ENCODE measurements at places on chromosomes 13 and 19.

DNA sequence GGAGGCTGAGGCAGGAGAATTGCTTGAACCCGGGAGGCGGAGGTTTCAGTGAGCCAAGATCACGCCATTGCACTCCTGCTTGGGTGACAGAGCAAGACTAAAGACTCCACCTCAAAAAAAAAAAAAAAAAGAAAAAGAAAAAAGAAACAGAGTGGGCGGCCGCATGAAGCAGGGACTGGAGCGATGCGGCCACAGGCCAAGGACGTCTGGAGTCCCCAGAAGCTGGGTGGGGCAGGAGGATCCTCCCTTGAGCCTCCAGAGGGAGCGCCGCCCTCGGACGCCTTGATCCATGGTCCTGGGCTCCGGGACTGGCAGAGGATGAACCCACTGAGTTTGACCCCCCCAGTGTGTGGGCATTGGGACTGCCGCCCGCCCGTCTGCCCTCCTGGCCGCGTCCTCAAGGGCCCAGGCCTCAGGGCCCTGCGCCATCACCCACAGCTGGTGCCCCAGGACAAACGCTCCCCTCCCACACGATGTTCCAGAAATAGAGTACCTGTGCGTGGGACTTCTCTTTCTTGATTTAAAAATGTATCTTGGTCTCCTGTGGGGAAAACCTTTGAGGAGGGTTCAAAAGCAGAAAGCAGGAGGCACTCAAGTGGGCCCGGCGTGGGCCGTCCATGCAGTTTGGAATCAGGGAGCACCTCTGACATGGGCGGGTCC lies 15.5 kb downstream of the BTBD2 start:
- DNase-seq, result no peak

DNA sequence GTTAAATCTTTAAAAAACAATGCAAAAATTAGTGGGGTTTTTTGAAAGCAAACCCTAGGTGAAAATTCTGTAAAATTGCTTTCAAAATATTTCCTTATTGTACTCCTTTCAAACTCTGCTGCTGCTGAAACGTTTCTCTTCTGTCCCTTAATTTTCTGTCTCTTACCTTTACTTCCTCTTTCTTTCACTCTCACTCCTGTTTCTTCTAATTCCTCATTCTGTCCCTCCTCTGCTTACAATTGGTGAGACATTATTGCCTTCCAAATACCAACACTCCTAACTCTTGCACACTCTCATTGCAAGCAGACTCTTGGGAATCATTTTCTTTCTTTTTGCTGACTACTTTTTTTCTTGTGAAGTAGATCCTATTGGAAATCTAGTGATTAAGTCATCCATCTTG lies 685.6 kb upstream of the SLITRK1 start:
- DNase-seq, result no peak

GRCh38 chr13:83327091-83327490 lies 555.2 kb downstream of the SLITRK1 start:
- DNase-seq, result no peak

- no peak for DNase-seq
Measured at GRCh38 chr19:40322951-40323615, 25.1 kb downstream of the C19orf47 start.

GRCh38 chr19:13100031-13100588 lies 2.5 kb downstream of the LYL1 start:
- peak; percentile 63 for DNase-seq

DNA sequence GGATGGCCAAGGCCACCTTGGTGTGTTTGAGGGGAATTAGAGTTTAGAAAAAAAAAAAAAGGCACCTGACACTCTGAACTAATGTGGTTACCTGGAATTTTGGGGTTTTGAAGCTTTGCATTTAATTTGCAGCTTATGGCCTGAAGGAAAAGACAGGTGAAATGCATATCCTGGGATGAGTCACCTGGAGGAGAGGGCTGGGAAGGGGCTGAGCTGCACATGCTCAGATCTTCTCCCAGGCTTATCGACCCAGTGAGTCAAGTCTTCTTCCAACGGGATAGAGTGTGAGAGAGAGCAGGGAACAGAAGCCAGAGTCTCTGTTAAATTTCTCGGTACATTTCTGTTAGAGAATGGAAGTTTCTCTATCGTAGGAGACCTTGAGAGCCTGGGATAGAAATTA lies 29.7 kb upstream of the ALOX5AP start:
- no peak for DNase-seq

GRCh38 chr19:39701291-39701690 lies 3.0 kb upstream of the LGALS14 start:
- DNase-seq, result no peak

DNA sequence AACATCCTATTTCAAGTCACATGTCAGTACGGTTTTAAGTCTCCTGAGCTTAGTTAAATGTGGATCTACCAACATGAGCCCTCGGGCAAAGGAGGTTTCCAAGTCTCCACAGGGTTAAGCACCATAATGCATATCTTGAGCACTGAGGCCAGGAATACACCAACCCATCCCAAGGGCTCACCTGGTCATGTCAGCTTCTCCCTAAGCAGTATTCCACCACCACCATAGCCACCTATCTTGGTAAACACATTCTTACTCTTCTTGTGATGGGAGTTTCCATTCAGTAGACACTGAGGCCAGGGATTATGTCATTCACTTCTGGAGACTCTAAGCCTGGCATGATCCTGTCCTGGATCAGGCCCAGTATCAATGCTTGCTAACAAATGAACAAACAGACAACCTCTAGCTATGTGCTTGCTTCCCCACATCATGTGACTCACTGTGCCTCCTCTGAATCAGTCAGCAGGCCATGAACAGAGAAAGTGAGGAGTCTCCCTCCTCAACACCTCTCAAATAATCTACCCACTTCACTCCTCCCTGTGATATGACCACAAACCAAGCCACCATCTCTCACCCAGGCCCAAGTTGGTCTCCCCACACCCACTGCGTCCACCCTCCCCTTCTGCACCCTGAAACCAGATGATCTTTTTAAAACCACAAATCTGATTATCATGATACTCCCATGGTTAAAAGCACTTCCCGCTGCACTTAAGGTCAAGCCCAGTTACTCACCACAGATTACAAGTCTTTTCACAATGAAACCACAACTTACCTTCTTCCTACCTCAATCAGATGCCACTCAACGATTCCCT lies 5.8 kb downstream of the PEG3 start:
- DNase-seq, result no peak

DNA sequence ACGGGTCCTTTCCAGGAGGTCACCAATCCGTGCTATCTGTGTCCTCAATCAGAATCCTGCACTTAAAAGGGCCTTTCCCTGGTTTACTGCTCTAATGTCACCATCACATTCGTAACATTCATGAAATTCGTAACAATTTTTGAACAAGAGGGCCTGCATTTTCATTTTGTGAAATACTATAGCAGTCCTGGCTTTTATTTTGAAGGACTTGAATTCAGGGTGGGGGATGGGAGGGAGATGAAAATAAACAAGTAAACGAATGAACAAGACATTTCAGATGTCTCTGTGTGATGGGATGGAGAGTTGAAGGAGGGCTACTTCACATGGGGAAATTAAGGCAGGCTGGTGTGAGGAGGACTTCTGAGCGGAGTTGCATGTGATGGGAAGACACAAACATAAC lies 281.0 kb downstream of the TSHZ3 start:
- no peak for DNase-seq

DNA sequence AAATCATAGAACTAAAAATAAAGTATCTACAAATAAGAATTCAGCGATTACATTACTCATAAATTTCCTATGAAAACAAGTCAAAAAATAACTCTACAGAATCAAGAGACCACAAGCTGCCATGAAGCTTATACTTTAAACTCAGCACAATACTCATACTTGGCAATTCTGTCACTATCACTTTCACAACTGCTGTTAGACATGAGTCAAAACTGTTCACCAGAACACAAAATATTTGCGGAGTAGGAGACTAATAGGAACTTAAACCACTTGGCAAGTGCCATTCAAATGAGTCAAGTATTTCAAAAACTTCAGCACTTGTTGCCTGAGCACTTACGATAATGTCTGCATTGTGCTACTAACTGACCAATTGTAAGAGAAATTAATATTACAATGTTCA lies 387.8 kb upstream of the GPC6 start:
- DNase-seq, result peak; percentile 35

- peak; percentile 50 for DNase-seq
Measured at GRCh38 chr19:58228585-58229254, at the start of gene ZNF544. TSS of gene ZNF544 (plus strand) at chr19:58228914. CDS start at chr19:58244024, 15,110 bp downstream.

GRCh38 chr13:47066226-47066625 lies 169.4 kb upstream of the HTR2A start:
- no peak for DNase-seq

GRCh38 chr19:55447421-55448174 lies 4.5 kb upstream of the SHISA7 start:
- peak; percentile 90 for DNase-seq

- DNase-seq, result no peak
Measured at GRCh38 chr19:51172223-51172622, 30.1 kb downstream of the SIGLEC7 start.

GRCh38 chr13:110000534-110001345 lies 214.4 kb upstream of the IRS2 start:
- no peak for DNase-seq

GRCh38 chr19:3274942-3275582 lies 50.6 kb downstream of the CELF5 start:
- peak; percentile 76 for DNase-seq

GRCh38 chr19:31527443-31527842 lies 178.2 kb upstream of the TSHZ3 start:
- no peak for DNase-seq

- DNase-seq, result no peak
Measured at GRCh38 chr13:20209948-20210347, 17.2 kb upstream of the GJB2 start.

GRCh38 chr13:40406405-40407120 lies 259.9 kb downstream of the FOXO1 start:
- no peak for DNase-seq

- no peak for DNase-seq
Measured at GRCh38 chr19:36258028-36258875, 43.3 kb downstream of the ZNF146 start.

DNA sequence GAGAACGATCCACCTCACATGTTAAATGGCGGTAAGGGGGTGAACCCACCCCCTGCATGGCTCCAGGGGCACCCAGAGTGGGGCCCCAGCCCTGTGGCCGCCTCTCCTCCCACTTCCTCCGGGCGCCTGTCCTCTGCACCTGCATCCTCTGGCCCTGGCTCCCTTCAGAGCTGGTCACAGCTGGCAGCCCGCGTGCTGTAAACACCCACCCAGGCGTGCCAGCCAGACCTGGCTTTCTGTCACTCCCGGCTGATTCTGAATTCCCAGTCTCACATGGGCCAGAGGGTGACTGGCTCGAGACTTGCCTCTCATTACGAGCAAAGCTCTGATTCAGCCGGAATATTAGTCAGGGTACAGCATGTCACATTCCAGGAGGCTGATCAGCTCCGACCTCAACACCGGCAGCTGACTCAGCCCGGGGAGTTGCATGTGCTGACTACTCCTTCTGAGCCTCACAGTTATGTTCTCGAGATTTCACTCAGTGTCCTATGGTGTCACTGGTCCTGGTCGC lies 75.1 kb downstream of the GNG7 start:
- peak; percentile 99 for DNase-seq

DNA sequence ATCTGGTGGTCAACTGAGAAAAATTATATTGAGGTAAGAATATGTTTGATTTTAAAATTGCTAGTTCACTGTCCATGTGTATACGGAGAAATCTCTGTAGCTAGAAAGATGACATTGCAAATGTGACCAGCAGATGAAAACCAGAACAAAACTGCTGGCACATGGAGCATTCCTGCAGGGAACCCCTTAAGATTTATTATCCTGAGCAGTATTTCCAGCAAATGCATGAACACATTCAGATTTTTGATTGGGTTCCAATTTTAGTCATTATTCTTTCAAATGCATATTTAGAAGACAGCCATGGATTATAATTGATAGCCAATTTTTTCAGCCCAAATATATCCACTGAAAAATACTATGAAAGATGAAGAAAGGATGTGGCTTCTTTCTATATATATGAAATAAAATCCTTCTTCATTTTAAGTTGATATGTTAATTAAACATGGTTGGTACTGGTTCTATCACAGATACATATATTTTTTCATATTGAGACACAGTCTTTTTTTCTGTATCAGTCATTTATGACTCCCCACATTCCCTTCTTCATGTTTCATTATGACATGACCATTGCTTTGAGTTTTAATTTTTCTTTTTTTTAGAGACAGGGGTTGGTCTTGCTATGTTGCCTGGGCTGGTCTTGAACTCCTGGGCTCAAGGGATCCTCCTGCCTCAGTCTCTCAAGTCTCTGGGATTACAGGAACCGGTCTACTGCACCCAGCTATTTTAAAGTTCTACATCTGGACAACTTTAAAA lies 376.5 kb downstream of the KLF12 start:
- no peak for DNase-seq

- DNase-seq, result no peak
Measured at GRCh38 chr19:43656436-43656835, 13.5 kb downstream of the PLAUR start.

DNA sequence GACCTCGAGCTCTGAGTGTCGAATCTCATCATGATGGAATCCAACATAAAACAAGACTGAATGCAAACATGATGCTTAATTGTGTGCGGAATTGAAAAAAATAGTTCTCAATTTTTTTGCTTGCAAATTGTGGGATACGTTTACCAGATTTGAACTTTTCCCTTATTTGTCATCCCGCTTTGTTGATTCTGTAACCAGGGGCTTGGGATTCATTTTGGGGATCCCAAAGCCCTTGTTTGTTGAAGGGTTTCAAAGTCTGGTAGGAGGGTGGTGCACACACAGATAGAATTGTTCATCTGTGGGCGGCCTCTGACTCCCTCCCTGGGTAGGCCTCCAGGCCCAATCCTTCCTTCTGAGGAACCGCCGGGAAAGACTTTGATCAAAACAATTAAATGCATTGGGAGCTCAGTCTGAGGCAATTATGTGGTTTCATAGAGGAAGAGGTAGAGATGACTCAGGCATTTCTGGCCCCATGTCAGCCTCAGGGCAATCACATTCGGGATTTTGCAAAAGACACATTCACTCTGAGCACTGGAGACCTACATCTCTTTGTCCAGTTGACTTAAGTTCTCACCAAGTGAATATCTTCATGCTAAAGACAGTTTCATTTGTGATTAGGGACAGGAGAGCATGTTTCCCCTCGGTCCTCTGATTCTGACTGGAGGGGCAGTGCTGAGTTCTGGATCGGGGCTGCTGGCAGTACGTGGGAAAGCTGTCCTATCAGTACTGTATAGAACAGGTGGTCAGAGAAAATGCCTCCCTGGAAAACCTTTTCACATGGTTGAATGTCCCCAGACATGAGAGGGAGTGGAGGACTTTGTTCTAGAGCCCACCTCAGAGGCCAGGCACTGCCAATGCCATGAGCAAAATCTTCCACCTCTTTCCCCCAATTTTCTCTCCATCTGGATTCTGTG lies 27.8 kb upstream of the IGFL4 start:
- DNase-seq, result peak; percentile 42

DNA sequence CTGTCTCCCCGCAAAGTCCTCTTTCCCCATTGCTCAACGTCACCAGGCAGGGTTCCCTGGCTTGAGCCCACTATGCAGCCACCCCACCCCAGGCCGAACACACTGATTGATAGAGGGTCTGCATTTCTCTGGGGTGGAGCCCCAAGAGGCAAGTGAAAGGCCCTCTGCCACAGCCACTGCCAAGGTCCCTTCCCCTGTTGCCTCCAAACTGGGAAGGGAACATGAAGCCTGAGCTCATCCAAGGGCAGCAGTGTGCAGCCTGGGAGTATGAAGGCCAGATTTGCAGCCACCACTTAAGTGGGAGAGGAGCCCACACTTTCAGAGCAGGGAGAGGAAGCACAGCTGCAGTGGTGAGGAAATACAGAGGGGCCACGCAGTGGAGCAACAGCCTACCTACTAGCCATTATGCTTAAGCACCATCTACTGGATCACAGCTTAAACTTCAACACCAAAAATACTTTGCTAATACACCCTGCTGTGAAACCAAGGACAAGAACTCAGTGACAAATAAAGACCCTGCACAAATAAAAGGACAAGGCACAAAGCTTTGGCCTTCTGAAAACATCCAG lies 48.6 kb downstream of the UBL3 start:
- no peak for DNase-seq

- DNase-seq, result no peak
Measured at GRCh38 chr13:108859197-108860012, 230.0 kb downstream of the MYO16 start.
